ENCODE measurements at places on chromosomes 11 and 22.

DNA sequence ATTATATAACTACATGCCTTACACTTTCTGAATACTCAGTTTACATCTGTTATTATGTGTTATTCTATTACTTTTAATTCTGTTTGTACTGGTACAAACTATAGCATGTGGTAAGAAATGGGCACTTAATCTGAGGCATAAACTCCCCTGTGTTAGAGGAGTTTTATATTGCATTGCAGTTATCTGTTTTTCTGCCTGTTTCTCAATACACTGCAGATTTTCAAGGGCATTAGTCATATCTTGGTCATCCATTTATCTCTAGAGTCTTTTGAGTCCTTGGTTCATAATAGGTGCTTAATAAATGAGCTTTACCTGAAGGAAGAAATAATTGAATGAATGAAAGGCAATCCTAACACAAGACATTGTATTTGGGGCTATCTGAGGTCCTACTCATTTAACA, 182.9 kb upstream of the CTSC start:
- no peak for DNase-seq

GRCh38 chr22:47049078-47049624, 286.7 kb downstream of the TBC1D22A start:
- no peak for DNase-seq

GRCh38 chr22:40010746-40011145, 16.0 kb downstream of the FAM83F start:
- no peak for DNase-seq

DNA sequence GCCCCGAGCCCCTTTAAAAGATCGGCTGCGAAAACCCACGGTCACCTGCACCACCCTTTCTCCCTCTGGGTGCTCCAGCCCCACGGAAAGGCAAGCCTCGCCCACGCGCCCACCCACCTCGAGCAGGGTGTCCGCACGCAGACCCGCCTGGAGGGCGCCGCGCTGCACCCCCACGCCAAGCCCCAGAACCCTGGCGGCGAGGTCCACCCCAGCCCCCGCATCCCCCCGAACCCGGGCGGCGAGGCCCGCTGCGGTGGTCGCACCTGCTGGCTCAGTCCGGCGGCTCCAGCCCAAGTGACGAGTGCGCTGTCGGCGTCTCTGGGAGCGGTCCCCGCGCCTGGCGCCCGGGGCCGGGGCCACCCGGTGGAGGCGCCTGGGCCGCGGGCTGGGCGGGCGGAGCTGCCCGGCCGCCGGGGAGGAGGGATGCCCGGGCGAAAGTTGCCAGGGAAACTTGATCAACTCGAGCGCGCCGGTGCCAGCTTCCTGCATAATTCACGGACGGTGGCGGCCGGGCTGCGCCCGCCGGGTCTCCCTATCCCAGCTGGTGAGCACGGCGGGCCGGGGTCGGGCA, 1.1 kb downstream of the SHANK2 start:
- no peak for DNase-seq

DNA sequence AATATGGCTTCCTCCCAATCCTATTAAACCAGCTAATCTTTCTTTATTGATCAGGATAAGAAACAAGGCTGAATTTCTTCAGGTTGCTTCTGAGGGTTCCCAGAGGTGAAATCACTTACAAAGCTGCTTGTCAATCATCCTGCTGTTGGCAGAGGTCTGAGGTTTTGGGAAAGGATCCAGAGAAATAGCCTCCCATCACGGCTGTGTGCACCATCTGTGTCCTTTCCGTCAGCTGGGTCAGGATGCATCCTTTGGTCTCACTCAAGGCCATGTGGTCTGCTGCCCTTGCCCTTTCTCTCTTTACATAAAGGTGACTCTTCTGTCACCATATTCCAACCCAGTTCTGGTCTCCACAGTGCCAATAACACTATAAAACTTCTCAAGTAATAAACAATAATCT, 113.4 kb upstream of the TEAD1 start:
- DNase-seq, result no peak

DNA sequence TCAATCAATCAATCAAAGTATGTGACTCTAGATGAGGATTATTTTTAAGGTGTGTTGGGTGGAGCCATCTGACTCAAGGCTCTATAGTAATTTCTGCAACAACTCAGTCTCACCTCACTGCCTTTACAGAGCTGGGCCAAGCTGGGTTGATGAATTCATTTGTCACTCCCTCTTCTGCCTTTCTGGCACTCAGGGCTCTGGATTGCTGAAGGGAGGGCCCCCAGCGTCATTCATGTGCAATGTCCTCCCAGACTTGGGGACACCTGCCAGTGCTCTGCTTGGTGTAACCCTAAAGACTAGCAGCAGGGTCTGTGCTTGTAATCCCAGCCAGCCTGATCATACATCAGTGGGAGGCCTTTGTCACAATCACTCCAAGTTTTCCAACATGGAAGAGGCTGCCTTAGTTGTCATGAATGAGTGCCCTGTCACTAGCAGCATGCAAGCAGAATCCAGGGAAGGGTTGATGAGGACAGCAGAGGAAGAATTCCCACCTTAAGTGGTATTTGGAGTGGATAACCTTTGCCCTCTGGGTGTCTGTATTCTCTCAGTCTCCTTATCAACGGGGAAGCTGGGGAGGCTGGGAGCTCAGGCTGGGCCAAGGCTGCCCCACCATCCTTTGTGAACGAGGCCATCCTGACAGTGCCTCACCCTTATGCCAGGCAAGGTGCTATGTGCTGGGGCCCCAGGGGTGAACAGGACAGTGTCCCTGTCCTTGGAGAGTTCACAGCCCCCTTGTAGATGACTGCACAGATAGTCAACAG, 2.0 kb upstream of the TP53I11 start:
- no peak for DNase-seq

- DNase-seq, result no peak
Observed at GRCh38 chr11:126484266-126484665, 128.8 kb downstream of the ST3GAL4 start.

DNA sequence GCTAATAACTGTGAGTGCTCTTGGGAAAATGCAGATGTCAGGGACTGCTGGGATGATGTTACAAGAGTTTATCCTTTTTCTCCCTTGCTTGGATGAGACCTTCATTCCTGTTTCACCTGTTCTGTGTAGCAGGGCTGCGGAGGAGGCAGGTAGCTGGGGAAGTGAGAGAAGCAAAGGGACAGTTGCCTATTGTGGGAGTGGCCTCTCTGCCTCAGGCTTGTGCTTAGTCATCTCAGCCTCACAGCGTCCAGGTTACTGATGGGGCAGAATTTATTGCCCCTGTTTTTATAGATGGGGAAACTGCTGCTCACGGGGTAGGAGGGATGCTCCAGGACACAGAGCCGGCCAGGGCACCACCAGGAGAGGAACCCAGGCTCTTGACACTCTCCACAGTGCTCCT, 1.7 kb downstream of the STX3 start:
- no peak for DNase-seq

DNA sequence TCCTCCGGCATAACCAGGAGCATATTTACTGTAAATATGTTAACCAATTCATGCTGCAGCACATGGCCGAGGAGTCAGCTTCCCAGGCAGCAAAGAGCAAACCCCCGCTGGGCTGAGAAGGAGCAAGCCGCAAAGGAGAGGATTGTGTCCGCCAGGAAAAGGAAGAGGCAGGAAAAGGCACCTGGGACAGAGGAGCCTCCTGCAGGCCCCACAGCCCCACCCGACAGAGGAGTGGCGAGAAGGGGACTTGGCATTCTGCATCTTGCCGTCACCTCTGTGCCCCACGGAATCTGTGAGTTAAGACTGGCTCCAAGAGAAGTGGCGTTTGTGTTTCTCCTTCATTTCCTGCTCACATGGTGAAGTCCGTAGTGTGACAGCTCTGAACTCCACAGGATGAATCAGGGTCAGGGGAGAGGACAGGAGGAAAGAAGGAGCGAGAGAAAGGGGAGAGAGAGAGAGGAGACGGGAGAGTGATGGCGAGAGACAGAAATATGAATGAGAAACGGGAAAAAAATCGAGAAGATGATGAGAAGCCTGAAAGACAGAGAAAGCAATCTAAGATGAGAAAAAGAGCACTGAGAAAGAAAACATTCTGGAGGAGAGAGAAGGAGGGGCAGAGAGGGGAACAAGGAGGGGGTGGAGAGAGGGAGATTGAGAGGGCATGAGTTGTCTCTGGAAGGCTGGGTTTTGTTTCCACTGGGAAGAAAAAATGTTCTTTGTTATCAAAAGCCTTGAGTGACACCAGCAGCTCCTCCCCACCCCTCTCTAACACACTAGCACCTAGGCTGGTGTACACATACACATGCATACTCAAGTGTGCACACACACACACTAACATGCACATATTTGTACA, 489.6 kb downstream of the MN1 start:
- DNase-seq, result no peak

DNA sequence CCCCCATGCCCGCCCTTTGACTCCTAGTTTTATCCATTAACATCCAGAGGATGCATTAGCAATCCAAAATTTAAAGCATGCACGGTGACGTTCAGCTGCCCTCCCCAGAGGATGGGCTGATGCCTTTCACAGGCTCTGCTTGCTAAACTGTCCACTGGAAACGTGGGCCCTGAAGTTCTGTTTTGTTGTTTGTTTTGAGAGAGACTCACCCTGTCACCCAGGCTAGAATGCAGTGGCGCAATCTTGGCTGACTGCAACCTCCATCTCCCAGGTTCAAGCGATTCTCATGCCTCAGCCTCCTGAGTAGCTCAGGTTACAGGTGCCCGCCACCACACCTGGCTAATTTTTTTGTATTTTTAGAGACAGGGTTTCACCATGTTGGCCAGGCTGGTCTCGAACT, 39.3 kb downstream of the NFRKB start:
- no peak for DNase-seq

GRCh38 chr22:20536590-20537324, 29.3 kb downstream of the MED15 start:
- no peak for DNase-seq

DNA sequence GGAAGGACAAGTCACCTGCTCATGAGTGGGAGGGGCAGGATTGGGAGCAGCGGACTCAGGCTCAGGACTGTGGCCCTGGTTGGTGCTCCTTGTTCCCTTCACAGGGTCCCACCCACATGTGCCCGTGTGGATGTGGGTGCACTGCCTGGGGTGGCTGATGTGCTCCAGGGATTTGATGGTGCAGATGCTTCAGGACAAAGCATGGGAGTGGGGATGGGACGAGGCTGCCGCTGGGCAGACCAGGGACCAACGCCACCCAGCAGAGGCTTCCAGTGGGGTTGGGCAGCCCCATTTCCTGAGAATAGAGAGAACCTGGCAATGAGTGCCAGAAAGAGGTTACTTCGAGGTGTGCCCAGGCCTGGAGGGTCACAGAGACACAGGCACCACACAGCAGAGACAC, 65.5 kb upstream of the IGLL5 start:
- no peak for DNase-seq

DNA sequence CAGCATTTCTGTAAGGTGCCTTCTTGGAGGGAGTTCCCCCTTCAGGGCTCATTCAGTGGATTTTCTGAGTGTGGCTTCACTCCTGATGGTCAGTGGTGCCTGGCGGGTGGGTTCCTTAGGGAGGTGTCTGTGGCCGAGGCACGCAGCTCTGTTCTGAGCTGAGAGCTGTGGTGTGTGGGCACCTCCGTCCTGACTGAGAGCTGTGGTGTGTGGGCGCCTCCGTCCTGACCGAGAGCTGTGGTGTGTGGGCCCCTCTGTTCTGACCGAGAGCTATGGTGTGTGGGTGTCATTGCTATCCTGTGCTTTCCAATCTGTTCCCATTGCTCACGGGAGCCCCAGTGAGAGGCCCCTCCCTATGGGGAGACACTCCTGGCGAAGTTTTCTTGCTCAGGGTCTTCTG, 39.8 kb downstream of the MUC6 start:
- no peak for DNase-seq

GRCh38 chr11:12433571-12434324, 56.4 kb downstream of the PARVA start:
- no peak for DNase-seq

- DNase-seq, result peak; percentile 76
Observed at GRCh38 chr11:9280655-9281301, 15.6 kb upstream of the DENND5A start.

GRCh38 chr11:68954836-68955606, 25.8 kb downstream of the MRGPRD start:
- no peak for DNase-seq

GRCh38 chr11:111469200-111469599, 43.0 kb downstream of the BTG4 start:
- no peak for DNase-seq

GRCh38 chr11:46896719-46897406, 21.5 kb downstream of the LRP4 start:
- DNase-seq, result no peak

DNA sequence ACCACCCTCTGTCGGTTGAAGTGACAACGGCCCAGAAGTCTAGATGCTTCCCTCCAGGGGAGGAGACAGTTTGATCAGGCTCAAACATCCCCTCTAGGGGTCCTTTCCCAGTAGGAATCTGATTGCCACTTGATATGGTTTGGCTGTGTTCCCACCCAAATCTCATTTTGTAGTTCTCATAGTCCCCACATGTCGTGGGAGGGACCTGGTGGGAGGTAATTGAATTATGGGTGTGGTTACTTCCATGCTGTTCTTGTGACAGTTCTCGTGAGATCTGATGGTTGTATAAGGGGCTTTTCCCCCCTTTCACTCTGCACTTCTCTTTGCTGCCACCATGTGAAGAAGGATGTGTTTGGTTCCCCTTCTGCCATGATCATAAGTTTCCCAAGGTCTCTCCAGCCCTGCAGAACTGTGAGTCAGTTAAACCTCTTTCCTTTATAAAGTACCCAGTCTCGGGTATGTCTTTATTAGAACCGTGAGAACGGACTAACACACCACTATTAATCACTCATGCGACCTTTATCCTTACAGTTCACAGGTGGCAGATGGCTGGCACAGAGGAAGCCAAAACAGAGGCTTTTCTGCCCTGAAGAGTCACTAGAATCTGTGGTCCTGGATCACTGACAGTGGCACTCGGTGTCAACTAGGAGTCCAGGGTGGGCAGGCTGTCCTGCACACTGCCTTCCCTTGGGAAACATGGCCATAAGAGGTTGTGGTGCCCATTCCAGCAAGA, 21.6 kb downstream of the ASPHD2 start:
- no peak for DNase-seq

DNA sequence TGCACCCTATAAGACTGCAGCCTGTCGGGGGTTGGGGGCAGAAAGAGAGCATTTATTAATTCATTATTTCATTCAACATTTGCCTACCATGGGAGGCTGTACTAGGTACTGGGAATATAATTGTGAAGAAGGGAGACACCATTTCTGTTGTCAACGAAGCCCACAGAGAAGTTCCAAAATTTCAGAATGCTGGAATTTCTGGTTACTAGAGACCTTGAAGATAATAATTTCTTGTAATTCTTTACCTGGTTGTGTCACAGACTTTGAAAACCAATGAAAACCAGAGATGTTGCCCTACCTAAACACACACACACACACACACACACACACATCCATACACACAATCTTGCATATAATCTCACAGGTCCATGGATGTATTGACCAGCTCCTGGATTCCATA, 30.1 kb downstream of the CD44 start:
- no peak for DNase-seq
